ENCODE measurements at places on chromosomes 11 and 22.

- no peak for DNase-seq
Measured at GRCh38 chr22:20026996-20027601, 6.2 kb downstream of the TANGO2 start.

DNA sequence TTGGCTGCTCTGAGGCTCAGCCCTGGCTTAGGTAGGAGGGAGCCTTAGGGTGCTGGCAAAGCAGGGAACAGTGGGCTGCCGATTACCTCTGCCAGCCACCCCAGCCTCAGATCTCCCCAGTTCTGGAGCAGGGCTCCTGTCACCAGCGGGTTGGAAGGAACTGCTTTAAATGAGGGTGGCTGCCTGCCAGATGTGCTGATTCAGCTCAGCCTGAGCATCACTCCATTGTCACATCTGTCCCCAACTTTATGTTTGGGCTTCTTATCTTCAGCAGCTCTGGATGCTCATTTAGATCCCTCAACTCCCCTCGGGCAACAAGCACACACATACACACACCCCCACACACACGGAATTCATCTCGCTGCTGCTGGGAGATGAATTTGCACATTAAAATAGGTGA lies 16.9 kb upstream of the ANKK1 start:
- DNase-seq, result no peak

DNA sequence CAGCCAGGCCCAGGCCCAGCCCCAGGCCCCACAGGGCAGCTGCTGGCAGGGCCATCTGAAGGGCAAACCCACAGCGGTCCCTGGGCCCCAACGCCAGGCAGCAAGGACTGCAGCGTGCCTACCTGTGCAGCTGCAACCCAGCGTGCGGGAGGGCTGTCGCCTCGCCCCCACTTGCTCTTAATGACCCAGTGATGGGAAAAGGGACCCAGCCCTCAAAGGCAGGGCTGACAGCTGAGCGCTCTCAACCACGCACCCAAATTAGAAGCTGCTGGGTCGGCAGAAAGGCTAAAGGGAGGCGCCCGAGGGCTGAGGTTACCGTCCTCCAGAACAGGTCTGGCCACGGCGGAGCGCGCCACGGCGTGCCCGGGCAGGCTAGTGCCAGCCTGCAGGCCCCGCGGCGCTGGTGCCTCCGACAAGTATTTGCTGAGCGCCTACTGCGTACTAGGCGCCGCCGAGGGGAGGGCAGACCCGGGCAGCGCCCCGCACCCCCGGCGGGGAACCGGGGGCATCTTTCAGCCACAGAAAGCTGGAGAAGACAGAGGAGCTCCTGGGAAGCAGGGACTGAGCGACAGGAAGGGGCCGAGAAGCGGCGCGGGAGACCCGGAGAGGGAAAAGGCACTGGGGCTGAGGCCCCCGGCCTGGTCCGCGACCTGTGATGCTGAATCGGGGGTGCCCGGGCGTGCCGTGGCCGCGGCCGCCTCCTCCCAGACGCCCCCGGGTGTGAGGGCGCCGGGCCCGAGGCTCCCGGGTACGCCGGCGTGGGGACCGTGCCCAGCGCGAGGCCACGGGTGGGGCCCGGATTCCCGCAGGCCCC lies 773 bp downstream of the HRAS start:
- DNase-seq, result no peak

GRCh38 chr22:47816121-47816862 lies 1053.8 kb downstream of the TBC1D22A start:
- no peak for DNase-seq

GRCh38 chr11:1126935-1127663 lies 30.7 kb upstream of the MUC5AC start:
- no peak for DNase-seq

GRCh38 chr22:24982301-24983056 lies 30.0 kb downstream of the KIAA1671 start:
- no peak for DNase-seq

DNA sequence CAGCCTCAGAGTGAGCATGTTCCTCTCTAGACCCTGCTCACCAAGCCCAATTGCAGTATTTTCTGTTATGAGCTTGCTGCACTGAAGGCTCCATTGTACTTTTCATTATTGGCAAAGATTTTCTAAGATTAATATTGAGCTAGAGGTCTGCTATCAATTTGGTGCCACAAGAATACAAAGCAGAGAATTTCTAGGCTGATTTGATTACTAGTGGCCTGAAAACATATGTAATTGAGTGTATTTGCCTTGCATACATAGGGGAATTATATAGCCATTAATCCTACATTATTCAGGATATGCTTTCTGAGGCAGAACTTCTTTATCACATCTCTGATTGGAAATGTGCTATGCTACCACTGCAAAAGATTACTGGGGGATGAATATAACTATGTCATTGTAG lies 322.9 kb upstream of the ZC3H12C start:
- no peak for DNase-seq

- no peak for DNase-seq
Measured at GRCh38 chr22:48799227-48799970, 1028.3 kb downstream of the BRD1 start.

DNA sequence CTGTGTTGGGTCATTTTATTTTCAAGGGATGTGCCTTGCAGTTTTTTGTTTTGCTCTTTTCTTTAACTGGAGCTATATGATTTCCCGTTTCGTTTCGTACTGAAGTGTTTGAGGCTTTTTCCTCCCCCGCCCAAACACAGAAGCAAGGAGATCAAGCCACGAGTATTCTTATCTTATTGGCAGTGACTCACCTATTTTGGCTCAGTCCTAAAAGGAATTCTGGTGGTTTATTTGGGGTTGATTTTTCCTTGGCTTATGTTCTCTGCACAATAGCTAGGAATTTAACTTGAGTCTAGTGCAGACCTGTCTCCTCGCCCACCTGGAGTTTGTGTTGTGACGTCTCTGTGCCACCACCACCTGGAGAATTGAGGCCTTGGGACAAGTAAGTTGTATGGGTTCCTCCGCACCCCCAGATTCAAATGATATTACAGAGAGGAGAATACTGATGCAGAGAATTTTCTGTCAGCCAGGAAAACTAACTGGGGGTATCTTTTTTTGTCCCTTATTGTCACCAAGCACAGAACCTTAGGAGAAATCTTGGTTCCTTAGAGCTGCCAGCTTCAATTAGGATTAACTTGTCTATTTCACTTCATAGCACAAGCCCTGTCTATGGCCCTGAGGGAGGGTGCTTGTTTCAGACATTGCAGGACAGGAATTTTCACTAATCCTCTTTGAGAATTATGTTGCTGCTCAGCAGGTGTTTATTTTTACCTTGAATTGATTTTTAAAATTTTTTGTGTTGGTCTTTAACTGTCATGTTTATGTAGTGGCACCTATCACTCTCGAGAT lies 90.4 kb upstream of the BIRC3 start:
- DNase-seq, result no peak

GRCh38 chr11:94925422-94926270 lies 47.7 kb downstream of the CWC15 start:
- DNase-seq, result no peak

DNA sequence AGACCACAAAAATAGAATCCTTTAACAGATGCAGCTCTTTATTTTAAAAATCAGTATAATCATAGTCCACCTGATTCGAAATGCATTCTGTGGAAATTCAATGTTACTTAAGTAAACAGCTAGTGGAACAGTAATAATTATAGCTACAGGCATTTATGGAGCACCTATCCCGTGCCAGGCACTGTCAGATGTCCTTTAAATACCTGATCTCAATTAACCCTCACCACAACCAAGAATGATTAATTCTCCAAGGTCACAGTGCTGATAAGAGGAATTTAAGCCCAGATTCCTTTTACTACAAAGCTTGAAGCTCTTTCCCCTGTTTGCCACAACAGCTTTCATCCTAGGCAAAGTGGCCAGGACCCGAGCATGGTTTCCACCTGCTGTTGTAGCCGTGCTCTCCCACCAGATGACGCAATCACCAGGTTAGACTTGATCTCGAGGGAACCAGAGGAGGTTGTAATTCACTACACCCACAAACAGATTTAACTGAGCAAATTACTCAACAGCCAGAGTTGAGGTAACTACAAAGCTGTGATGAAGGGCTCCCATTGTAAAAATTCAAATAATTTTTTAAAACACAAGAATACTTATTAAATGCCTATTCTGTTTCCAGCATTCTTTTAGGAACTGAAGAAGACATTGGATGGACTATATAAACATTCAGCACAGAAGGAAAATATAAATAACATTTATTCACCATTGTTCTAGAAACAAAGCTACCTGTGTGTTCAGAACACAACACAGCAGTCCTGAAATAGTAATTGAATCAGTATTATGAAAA lies 10.3 kb downstream of the PRDM10 start:
- DNase-seq, result peak; percentile 68

- DNase-seq, result no peak
Measured at GRCh38 chr11:118878163-118878563, 5.5 kb upstream of the CXCR5 start.

DNA sequence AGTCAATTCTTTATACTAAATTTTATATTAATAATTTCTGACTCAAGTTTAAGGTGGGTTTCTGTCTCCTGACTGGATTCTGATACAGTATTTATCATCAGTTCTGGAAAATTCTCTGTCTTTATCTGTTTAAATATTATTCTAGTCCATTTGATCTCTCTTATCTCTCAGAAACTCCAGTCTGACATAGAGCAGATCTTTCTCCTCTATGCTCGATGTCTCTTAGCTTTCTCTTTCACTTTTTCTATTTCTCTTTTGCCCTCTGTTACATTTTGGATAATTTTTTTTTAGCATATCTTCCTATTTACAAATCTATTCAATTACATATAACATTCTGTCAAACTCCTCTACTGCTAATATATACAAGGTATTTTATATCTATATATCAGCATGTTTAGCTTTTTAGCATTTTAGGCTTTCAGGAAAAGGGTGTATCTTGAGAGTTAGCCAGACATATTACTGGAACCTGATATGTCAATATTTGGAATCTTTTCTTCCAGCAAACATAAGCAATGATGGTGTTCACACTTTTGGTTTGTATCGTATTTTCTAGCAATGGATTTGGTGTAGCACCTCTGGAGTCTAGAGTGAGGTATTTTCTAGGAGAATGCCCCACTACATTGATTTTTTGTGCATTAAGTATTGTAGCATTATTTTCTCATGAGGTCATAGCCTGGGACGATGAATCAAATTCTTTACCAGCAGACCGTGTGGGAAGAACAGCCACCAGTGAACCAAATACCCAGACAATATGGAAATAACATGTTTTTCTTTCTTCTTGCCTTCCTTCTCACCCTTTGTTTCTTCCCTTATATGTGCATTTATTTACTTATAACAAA lies 4.1 kb upstream of the NNMT start:
- DNase-seq, result no peak

DNA sequence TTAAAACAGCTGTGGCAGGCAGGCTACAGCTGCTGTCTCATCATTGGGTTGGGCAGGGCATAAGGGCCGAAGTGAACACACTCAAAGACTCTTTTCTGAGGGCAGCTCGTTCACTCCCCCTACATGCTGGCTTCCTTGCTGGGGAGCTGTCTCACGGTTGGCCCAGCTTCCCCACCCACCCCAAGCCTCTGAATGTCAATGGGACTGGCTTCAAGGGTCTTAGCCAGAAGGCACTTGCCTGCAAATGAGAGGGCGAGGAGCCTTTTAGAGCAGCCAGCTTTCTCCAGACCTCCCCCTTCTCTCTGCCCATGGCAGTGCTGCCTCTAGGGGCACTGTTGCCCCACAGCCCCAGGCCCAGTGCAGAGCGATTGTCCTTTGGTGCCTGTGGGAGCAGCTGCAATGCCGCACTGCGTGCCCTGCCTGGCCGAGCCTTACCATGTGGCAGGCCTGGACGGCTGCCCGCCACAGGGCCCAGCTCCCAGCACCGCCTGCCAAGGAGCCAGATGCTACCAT lies 94.7 kb upstream of the RASSF10 start:
- DNase-seq, result peak; percentile 71

- no peak for DNase-seq
Measured at GRCh38 chr11:12901874-12902481, 107.1 kb upstream of the RASSF10 start.

GRCh38 chr11:35267504-35267903 lies 128.5 kb downstream of the CD44 start:
- no peak for DNase-seq

DNA sequence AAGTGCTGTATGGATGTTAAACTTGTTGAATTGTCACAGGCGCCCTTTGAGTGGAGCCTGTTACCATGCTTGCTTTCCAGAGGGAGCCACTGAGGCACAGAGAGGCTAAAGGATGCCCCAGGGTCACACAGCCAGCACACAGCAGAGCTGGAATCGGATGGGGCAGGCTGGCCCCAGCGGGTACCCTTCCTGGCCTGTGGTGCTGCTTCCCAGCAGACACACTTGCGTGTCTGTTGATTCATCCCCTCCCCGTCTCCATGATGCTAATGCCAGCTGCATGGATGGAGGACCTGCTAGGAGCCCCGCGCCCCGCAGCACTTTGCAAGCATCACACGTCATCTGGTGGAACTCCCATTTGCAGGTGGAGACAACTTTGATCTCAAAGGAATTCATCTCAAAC lies 52.4 kb upstream of the SHISAL1 start:
- no peak for DNase-seq

- no peak for DNase-seq
Measured at GRCh38 chr22:29867260-29867659, 15.7 kb upstream of the MTMR3 start.
